ENCODE measurements at places on chromosomes 7 and 10.
A peak's percentile ranks its signal among the peaks of the same experiment; 100 is the strongest.

GRCh38 chr7:38398725-38399321 lies 125.4 kb upstream of the TARP start:
- DNase-seq, result peak; percentile 67

GRCh38 chr7:123635551-123636359 lies 19.9 kb upstream of the LMOD2 start:
- peak; percentile 51 for DNase-seq

- DNase-seq, result no peak
Measured at GRCh38 chr7:16204953-16205352, 216.4 kb downstream of the CRPPA start.

DNA sequence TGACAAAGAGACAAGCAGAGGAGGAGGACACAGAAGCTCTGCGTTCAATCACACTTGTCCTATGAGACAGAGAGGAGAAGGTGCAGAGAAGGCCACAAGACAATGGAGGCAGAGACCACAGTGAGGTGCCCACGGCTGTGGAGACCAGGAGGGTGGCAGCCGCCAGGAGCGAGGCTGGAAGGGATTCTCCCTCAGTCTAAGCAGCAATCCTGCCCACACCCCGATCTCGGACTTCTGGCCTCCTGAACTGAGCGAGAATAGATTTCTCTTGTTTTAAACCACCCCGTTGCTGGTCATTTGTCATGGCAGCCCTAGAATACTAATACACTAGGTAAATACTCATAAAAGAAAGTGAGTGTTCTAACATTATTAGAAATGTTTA lies 92.1 kb downstream of the CYTH3 start:
- no peak for DNase-seq

- no peak for DNase-seq
Measured at GRCh38 chr7:30280631-30281030, 3.8 kb upstream of the ZNRF2 start.

DNA sequence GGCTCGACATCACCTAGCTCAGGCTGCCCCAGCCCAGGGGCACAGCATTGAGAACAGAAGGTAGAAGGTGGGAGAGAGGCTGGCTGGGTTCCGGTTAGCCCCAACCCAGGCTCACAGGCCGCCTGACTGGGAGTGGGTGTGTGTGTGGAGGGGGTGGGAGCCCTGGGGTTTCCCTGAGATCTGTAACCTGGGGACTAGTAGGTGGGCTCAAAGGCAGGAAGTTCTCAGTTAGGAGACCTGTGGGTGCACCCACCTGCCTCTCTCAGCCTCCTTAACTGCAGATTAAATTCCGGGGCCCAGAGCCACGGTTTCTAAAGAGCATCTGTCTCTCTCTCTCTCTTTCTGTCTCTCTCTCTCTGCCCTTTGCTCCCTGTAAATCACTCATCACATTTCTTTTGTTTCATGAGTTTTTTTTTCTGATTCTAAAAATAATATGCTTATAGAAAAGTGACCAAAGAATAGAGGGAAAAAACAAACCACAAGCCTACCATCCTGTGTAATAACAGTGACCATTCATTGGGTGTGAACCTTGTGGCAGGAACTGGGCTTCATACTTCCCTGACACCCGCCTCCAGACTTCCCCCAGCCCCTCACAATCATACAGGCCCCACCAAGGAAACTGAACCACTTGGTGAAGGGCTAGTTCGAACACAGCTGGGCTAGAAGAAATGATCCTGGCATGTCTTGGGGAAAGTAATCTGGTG lies 83.4 kb upstream of the SMNDC1 start:
- peak; percentile 24 for DNase-seq

GRCh38 chr10:125144206-125144605 lies 16.2 kb downstream of the CTBP2 start:
- no peak for DNase-seq

DNA sequence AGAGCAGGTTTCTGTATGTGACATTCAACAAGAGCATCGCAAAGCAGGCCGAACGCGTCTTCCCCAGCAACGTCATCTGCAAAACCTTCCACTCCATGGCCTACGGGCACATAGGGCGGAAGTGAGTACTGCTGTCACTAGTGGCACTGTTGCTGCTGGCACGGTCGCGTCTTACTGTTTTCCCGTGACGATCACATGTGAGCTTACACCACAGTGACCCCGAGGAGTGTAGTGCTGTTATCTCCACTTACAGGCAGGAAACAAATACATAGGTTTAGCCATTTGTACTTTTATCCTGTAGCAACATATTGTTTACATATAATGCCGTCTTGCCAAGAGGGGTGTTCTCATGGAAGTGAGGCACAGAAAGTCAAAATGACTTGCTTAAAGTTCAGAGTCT lies 25.4 kb downstream of the FBH1 start:
- peak; percentile 51 for DNase-seq

DNA sequence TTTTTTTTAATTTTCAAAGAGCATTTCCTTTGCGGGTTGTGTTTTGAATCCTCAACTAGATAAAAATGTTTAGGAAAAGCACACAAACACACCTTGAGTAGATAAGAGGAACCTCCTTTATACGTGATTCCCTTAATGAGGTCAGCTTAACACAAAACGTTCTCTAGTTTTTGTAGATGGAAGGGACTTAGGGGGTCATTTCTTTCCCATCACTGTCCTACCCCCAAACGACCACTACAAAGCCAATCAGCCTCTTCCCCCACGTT lies 1.2 kb downstream of the SUV39H2 start:
- peak; percentile 27 for DNase-seq

DNA sequence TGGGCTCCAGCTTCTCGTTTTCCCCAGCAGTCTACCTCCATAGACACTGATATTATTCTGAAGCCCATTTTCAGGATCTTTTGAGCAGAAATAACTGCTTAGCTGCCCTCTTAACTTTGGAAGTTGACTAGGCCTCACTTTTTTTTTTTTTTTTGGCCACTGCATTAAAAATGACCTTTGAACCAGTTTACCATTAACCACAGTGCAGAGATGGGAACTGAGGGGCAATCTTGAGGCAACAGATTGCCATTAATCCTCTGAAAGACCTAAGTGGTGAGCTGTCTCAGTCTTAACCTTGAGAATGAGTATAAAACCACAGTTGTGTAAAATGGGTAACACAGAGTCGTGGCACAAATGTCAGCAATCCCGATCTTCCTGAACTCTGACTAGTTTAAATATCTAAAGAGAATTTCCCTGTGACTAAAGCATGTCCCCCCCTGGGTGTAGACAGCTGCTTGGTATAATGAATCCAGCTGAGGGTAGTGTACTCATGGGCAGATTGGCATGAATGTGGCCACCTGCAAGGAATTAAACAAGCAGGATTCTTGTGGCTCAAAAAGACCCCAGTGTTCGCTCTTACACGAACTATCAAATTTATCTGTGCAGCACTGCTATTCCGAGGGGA lies 46.1 kb upstream of the FMC1 start:
- DNase-seq, result no peak

DNA sequence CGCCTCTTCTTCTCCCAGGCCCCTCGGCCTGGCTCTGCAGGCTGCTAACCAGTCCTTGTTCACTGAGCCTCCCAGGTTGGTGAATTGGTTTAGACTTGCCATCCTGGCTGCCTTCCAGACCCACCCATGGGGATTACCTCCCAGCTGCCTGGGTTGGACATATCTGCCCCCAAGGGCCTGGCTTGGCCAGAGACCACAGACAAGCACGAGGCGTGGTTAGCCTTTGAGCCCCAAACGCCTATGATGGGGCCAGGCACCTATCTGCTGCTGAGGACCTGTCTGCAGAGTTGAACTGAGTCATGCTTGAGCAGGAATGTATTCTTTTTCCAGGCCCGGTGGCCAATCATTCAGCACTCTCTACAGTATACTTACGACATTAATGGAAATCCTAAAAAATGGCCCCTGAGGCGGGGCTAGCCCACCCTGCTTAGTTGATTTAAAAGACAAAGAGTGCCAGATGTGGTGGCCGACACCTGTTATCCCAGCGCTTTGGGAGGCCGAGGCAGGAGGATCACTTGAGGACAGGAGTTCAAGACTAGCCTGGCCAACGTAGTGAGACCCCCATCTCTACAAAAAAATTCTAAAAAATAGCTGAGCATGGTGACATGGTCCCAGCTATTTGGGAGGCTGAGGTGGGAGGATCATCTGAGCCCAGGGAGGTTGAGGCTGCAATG lies 361.5 kb downstream of the FRMD4A start:
- DNase-seq, result no peak

DNA sequence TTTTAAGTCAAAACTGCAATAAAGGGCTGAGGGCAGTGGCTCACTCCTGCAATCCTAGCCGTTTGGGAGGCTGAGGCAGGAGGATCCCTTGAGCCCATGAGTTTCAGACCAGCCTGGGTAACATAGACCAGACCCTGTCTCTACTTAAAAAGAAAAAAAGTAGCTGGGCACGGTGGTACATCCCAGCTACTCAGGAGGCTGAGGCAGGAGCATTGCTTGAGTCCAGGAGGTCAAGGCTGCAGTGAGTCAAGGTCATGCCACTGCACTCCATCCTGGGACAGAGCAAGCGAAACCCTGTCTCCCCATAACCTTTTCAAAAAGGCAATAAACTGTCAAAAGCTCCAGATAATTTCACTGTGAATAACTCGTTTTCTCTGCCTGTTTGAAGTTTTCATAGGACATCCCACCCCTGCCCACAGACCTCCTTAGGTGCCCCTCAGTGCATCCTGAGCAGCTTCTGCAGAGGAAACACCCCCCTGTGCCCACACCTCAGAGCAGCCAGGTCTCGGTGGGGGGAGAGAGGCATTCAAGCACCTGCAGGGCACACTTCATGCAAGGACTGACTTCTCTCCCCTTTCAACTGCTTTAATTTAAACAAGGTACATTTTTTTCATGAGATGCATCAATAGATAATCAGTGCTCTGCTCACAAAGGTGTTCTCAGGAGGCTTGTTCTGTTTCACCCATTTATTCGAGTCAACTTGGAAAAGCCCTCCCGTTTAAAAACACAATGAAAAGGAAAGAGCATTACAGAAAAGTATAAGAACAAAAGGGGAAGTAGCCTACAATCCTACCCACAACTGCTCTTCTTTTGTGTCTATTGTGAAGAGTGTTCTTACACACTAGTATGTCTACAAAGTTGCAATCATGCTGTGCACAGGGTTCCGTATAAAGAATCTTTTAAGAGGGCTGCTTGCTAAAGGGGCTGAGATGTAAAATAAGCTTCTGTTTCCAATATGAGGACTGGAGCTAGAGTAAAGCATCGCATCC lies 104.9 kb downstream of the KMT2E start:
- peak; percentile 54 for DNase-seq

DNA sequence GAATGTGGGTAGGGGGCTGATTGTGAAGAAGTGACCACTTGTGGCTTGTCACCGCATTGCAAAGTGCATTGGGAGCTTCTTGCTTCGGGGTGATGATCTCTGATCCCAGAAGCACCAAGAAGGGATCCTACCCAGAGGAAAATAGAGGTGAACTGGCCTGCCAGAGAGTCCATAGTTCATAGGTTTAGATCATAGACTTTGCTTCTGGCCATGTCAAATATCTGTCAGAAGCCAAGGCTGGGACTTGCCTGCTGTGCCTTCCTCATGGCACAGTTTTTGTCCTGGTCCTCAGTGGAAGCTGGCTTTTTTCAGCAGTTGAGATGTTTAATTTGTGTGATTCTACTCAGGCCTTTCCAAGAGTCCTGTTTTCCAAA lies 1.1 kb downstream of the ZSWIM8 start:
- DNase-seq, result no peak

GRCh38 chr10:113021268-113022040 lies 71.4 kb downstream of the TCF7L2 start:
- no peak for DNase-seq

DNA sequence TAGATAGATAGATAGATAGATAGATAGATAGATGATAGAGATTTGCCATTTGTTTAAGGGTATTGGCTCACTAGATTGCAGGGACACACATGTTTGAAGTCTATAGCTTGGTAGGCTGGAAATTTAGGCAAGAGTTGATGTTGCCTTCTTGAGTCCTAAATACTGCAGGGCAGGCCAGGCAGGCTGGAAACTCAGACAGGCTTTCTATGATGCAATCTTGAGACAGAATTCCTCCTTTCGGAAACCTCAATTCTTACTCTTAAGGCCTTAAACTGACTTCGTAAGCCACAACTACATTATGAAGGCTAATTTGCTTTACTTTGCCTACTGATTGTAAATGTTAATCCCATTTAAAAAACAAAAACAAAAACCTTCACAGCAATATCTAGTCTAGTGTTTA lies 322.9 kb upstream of the AKR1E2 start:
- DNase-seq, result no peak

DNA sequence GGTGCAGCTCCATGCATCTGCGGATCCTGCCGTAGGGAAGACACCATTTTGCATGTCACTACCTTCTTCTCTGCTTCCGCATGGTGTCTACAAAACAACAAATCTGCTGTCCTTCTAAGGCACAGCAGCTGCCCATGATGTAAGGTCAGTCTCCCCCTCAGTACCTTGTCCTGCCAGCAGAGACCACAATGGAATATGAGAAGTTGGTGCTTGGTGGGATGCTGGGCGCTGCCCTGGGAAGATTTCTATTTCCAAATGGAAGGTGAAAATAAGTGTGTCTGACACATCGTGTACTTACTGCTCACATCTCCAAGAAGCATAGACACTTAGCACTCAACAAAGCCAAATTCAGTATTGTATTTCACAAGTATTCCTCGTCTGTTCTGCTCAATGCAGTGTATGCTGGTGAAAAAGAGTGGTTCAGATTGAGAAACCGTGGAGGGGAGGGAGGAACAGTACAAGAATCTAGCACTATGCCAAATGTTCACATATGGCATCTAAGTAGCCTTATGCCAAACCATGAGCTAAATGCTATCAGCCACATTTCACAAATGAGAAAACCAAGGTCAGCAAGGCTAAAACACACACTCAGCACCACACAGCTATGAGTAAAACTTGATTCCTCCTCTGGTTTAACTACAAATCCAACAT lies 95.0 kb downstream of the GRB10 start:
- no peak for DNase-seq

DNA sequence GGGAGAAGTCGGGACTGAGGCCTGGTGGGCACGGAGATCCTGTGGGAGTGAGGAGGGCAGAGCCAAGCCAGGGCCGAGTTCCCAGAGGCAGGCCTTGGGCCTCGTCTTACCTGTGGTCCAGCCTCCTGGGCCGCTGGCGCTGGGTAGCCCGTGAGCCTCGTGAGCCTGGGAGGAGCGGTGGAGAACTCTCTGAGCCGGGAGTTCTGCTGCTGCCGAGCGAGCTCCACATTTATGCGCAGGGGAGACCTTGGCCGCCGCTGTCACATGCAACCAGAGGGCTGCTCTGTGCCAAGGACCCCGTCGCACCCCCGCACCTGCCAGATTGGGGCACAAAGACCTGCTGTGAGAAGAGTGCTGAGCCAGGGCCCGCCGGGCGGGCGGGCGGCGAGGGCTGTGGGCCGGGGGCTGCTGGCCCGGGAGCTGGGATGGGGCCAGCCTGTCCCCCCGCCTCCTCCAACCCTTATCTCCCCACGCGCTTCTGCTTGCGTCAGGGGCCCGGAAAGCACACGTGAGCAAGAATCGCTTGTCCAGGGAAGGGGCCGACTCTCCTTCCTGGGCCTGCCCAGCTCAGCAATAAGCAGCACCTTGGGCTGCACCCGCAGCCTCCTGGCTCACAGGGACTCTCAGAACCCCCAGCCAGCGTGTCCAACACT lies 10.2 kb downstream of the VENTX start:
- DNase-seq, result no peak

DNA sequence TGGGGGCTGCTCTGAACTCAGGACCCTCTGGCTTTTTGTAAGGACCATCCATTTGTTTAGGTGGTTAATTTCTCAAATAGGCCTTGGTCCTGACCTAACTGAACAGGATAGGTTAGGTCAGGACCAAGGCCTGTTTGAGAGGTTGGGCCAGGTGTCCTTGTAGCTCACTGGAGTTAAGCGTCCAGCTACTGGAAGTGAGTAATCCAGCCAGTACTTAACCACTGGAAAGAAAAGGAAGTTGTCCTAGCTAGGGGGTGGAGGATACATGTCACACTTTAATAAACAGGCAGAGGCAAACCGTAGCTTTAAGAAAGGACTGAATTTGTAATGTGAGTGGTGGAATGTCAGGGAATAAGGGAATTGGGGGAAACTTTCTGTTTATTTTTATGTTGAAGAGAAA lies 96.0 kb downstream of the GPR85 start:
- DNase-seq, result no peak

All from hematopoietic multipotent progenitor cell treated with erythropoietin and hydrocortisone succinate and interleukin-3 and kit ligand, for 4 days (in vitro differentiated cells).